ENCODE measurements at places on chromosomes 6 and 20. TPM values are rescaled to one million over a fixed set of nuclear protein-coding genes. Genes with fewer than 3 reads are reported as not detected.

DNA sequence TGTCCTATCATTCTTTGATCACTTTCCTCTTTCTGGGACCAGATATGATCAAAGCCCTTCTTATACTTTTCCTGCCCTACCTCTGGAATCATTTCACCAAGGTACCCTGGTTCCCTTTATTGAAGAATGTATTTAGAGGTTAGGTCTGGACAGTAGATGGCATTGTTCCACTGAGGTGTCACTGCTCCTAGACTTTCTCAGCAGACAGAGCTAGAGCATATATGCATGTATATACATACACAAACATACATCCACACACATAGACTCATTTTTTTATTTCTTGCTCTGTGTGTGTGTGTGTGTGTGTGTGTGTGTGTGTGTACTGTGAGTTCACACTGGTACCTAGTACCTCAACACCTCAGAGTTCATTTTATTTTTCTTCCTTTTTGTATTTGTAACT is 40.9 kb downstream of the PTPRA start:
- no peak for DNase-seq

DNA sequence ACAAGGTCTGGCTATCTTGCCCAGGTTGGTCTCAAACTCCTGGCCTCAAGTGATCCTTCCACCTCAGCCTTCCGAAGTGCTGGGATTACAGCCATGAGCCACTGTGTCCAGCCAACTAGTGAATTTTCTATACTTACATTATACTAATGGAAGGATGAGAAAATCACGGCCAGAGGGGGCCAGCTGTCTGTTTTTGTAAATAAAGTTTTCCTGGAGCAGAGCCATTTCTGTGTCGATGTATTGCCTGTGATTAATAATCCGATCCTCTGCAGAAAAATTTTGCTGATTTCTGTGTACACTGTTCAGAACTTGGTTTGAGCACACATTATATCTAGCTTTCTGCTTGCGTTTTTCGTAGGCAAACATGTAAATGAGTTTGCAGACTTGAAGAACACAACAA is 28.8 kb downstream of the PTPRT start:
- DNase-seq: no peak

DNA sequence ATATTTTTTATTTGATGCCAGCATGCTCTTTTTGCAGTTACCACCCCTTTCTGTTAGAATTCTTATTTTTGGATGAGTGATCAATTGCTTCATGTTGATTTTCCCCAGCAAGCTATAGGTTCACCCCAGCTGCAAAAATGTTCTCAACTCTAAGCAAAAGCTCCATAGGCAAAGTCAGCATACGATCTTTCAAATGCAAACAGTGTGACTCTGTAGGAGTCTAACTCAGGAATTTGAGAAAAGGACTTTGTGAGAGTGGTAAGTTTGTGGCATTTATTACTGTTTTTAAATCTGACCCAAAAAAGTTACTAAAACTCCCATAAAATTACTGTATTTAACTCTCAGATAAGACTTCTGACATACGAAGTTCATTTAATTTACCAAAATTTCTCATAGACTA is 134.9 kb upstream of the HSF2 start:
- no peak for DNase-seq

The RPS6KA2 gene
- 43.1 TPM for total RNA-seq

The PNPLA1 gene
- not detected for total RNA-seq

Measured in progenitor cell of endocrine pancreas (in vitro differentiated cells).